Mucosa of gallbladder (tissue), 1 donor: ENCODE measurements at places on chromosomes 1 and 21. TPM values are rescaled to one million over a fixed set of nuclear protein-coding genes. Genes with fewer than 3 reads are reported as not detected.

DNA sequence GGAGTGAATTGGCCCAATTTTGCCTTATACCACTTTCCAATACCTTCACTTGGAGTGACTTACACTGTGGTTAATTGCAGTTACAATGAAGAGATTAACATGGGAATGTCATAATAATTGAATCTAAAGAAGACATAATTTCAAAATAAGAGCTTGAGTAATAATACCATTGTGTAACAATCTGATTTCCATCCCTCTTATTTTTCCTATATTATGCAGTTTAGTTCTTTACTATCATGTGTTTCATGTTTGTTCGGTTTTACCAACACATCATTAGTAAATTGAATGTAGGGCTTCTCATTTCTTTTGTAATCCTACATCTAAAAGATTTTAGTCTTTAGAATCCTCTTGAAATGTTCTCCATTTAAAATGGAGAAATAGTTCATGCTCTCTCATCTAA lies 19.2 kb upstream of the XPR1 start:
- DNase-seq = no peak

The KRTAP7-1 gene
- not detected for total RNA-seq

DNA sequence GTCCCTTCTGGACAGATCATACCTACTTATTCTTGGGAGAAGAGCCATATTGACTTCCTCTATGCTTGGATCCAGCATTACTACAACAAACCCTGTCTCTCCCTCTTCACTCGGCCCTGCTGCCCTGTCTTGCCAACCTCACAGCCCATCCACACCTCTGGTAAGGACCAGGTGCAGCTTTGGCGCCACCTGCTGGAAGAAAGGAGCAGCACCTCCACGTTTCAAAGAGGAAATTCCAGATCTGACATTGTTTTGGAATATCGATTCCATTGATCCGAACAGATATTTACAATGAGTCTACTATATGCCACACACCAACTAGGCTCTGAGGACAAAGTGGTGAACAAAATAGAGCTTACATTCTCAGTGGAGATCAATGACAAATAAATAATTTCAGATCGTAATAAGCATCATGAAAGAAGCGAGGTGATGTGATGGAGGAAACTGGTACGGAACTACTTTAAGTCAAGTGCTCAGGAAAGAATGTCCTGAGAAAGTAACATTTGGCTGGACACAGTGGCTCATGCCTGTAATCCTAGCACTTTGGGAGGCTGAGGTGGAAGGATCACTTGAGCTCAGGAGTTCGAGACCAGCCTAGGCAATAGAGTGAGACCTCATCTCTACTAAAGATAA lies 18.7 kb downstream of the MFSD2A start:
- peak; percentile 72 for DNase-seq

DNA sequence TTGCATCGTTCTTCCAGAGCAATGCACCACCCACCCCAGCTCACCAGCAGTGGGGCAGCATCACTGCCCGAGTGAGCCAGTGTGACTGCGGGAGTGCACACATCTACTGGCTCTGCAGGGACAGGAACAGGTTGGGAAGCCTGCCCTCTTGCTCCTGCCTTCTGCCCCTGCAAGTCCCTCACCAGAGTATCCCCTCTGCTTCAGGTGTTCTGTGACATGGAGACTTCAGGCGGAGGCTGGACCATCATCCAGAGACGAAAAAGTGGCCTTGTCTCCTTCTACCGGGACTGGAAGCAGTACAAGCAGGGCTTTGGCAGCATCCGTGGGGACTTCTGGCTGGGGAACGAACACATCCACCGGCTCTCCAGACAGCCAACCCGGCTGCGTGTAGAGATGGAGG lies 4.2 kb downstream of the ANGPTL7 start:
- no peak for DNase-seq

The FOXO6 gene
- total RNA-seq = 10.0 TPM

DNA sequence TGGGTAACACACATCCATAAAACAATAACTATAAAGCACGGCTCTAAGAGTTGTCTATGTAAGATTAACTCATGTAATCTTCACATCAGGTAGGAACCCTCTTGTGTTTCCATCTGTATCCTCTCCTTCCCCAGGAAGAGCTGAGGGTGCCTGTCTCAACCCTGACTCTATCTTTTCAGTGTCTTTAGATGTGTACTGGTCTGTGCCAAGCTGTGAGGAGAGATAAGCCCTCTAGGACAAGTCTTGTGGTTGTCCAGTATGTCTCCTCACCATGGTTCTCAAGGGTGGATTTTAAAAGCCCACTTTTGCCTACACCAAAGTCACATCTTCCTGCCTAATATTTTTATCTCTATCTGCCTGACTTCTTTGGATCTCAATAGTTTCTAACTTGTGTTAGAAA lies 300.1 kb downstream of the KCNT2 start:
- no peak for DNase-seq

GRCh38 chr1:23366598-23366997 lies 3.0 kb downstream of the ZNF436 start:
- DNase-seq = no peak

- no peak for DNase-seq
Measured at GRCh38 chr1:204702552-204703267, 17.2 kb upstream of the LRRN2 start.

The CELA2A gene
- 1.8 TPM for total RNA-seq

The NBPF8 gene
- 6.0 TPM for total RNA-seq
